ENCODE measurements at places on chromosomes 7 and 10.

- DNase-seq, result peak; percentile 81
Observed at GRCh38 chr7:2633538-2634266, 1.9 kb downstream of the TTYH3 start.

DNA sequence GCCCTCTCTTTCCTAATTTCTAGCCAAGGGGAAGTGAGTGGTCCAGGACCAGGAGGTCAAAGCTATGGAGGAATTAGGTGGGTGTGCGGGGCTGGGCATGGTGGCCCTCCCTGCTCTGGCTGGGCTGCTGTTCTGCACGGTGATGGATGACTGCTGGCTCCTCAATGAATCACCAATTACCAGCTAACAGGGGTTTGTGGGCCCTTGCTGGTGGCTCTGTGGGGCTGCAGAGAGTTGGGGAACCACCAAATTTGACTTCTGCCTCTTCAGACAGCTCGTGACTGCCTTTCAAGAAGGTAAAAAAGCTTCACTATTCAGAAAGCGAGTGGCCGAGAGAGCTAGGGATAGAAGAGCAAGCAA is 35.0 kb upstream of the HABP2 start:
- DNase-seq, result no peak

DNA sequence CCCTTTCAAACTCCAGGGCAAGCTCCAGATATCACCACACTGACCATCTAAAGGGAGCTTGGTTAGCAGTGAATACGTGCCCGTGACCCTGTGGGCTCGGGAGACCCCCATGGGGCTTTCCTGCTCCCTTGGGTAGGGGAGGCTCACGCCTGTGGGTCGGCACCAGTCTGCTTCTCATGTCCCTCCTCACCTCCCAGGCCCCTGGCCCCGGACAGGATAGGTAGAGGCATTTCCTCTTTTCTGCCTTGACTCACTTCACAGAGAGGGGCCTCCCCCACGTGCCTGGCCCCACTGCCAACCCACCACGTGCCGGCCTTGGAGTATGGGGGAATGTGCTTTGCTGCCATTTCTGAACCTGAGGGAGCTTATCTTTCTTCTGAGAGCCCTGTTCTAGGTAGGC is 131.3 kb upstream of the FAM20C start:
- DNase-seq, result peak; percentile 75

DNA sequence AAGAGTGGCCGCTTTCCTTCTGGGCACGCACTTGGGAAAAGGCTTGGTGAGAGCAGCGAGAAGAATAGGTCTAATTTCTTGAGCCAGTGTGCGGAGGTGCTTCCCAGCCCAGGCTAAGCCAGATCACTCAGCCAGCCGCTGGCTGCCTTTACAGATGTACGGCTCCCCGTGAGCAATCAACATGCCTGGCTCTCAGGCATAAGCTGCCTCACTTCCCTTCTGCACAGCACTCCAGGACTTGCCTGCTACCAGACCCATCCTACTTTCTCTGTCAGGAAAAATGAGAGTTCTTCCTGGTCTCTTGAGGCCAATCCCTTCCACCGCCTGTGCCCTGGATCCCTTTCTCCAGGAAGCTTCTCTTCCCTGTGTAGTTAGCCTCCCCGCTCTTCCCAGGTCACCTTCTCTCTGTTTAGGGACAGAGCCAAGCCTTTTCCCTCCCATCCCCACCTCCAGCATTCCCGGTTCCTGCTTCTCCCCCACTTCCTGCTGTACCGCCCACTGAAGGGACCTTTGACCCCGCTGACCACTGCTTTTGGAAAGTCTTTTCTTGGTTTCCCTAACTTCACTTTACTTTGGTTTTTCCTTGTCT is 1.1 kb upstream of the ACTR3C start:
- no peak for DNase-seq

GRCh38 chr10:32377458-32378259 is 30.7 kb upstream of the EPC1 start:
- peak; percentile 56 for DNase-seq
